ENCODE measurements at places on chromosomes 4 and X. TPM values are rescaled to one million over a fixed set of nuclear protein-coding genes. Genes with fewer than 3 reads are reported as not detected.

Gene PPM1K
- 11.0 TPM for total RNA-seq

Gene CSAG2
- total RNA-seq, result not detected

Gene CT45A6
- total RNA-seq, result not detected

Gene MAGEA6
- total RNA-seq, result 3.2 TPM

Gene PLAC1
- not detected for total RNA-seq

Gene PRR32
- not detected for total RNA-seq

Gene ENPEP
- 0.61 TPM for total RNA-seq

Gene MAGEE2
- total RNA-seq, result not detected

Gene RS1
- total RNA-seq, result not detected

Gene POLR2B
- total RNA-seq, result 62.6 TPM

Gene CSAG1
- 5.7 TPM for total RNA-seq

Gene CT55
- total RNA-seq, result not detected

Gene FAM241A
- total RNA-seq, result 0.91 TPM

Gene SMIM9
- total RNA-seq, result not detected

Gene LRCH2
- not detected for total RNA-seq

Gene MAOA
- total RNA-seq, result 11.8 TPM

Gene HTATSF1
- 60.7 TPM for total RNA-seq

Gene GABRE
- 36.9 TPM for total RNA-seq

Gene PAGE5
- not detected for total RNA-seq

Gene ADRA2C
- total RNA-seq, result not detected

Gene REPS2
- 9.2 TPM for total RNA-seq

Gene BTK
- not detected for total RNA-seq

Gene USP26
- not detected for total RNA-seq

Gene PAGE1
- not detected for total RNA-seq

Gene CSN1S1
- not detected for total RNA-seq

Gene ACSL4
- total RNA-seq, result 30.2 TPM

Gene RPA4
- total RNA-seq, result 1.1 TPM

Gene TMEM31
- not detected for total RNA-seq

Gene CEP44
- 2.9 TPM for total RNA-seq

Gene PCDH7
- 0.21 TPM for total RNA-seq

Data from HT-29 (cell line).